ENCODE measurements at places on chromosomes 13 and 19. TPM values are rescaled to one million over a fixed set of nuclear protein-coding genes. Genes with fewer than 3 reads are reported as not detected.

DNA sequence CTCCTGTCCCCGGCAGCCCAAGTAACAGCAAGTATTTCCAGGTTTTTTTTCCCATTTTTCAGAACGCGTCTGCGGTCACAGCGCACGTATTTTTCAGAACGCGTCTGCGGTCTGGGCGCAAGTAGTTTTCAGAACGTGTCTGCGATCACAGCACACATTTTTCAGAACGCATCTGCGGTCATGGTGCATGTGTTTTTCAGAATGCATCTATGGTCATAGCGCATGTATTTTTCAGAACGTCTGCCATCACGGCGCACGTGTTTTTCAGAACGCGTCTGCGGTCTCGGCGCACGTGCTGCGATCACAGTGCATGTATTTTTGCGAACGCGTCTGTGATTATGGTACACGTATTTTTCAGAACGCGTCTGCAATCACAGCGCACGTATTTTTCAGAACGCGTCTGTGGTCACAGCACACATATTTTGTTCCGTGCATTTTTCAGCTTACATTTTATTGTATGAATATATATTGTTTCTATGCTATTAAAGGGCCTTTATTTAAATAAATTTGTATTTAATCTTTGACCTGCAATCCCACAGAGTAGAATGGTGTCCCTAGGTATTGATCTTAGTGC lies 19.7 kb downstream of the ATP4B start:
- H3K4me1 ChIP-seq, result no peaks in the 10 kb centered on the region
- no peak overlapping the region for H3K4me3 ChIP-seq
- H3K27me3 ChIP-seq, result no peaks in the 10 kb centered on the region
- H3K36me3 ChIP-seq, result peaks cover 74% of the 10 kb centered on the region

DNA sequence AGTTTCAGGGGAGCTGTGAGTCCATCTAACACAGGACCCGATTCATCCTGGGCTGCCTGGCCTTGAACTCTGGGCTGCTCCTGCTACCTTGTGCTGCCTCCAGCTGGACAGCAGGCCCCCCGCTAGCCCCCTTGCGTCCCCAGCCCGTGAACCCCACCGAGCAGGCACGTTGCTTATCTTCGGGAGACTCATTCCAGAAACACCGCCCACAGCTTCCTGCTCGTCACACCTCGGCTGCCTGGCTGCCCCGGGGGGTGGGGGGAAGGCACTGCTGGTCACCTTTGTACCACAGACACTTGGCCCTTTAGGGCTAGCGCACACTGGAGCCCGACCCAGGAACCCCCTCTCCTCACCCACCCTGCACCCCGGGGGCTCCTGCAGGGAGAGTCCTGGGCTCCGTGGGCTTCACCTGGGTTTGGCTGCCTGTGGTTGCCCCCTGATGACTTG lies 48.1 kb downstream of the CRTC1 start:
- no peaks in the 10 kb centered on the region for H3K27me3 ChIP-seq
- H3K4me3 ChIP-seq, result no peak overlapping the region
- DNase-seq, result peak; percentile 51

- no peaks in the 10 kb centered on the region for H3K27me3 ChIP-seq
- peaks cover 38% of the 10 kb centered on the region for H3K36me3 ChIP-seq
- H3K4me3 ChIP-seq, result no peak overlapping the region
- no peak overlapping the region for H3K27ac ChIP-seq
- no peak for DNase-seq
These were observed 6.2 kb downstream of the ZNF555 start for GRCh38 chr19:2847507-2847906.

- peaks cover 6% of the 10 kb centered on the region for H3K27me3 ChIP-seq
- no peak for DNase-seq
- H3K36me3 ChIP-seq, result no peaks in the 10 kb centered on the region
- no peaks in the 10 kb centered on the region for H3K4me1 ChIP-seq
These were observed 665.2 kb downstream of the TBC1D4 start for GRCh38 chr13:74816737-74817136.

DNA sequence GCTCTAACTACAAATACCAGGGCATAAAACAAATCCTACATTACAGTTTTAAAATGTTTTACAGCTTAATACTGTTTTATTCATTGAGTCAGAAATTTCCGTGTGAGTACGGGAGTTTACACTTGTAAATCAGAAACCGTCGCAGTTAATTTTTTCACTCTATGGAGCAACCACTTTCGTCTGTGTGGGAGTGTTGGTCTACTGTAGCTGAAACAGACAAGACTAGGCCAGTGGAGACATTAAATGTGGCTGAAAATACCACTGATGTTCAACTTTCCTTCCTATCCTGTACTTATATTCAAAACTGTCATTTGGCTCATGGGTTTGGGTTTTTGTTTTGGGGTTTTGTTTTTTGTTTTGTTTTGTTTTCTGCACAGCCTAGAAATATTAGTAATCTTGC lies 268.7 kb downstream of the DCT start:
- no peak overlapping the region for H3K4me3 ChIP-seq
- peaks cover 3% of the 10 kb centered on the region for H3K4me1 ChIP-seq
- DNase-seq, result no peak
- no peak overlapping the region for H3K27ac ChIP-seq
- no peaks in the 10 kb centered on the region for H3K36me3 ChIP-seq

GRCh38 chr19:34184880-34185491 lies 12.7 kb downstream of the LSM14A start:
- H3K27ac ChIP-seq, result peak overlapping the region; percentile 9
- no peak overlapping the region for H3K4me3 ChIP-seq
- H3K36me3 ChIP-seq, result peaks cover 16% of the 10 kb centered on the region
- no peaks in the 10 kb centered on the region for H3K27me3 ChIP-seq
- no peak for DNase-seq
- H3K4me1 ChIP-seq, result peaks cover 78% of the 10 kb centered on the region

Gene GIPR
- 6.6 TPM for total RNA-seq

Gene ZNF112
- not detected for total RNA-seq

Data from activated CD4-positive, alpha-beta memory T cell treated with anti-CD3 and anti-CD28 coated beads for 36 hours (primary cell).